Thoracic aorta (tissue), 2 donors: ENCODE measurements at places on chromosomes 3 and 15. TPM values are rescaled to one million over a fixed set of nuclear protein-coding genes. Genes with fewer than 3 reads are reported as not detected.

The HIGD1A gene
- total RNA-seq, result 169 TPM

The EXD1 gene
- total RNA-seq, result not detected

The AHSG gene
- total RNA-seq, result not detected

The TERC gene
- total RNA-seq, result 126 TPM

The CPB1 gene
- 3.5 TPM for total RNA-seq

The TBC1D2B gene
- 54.0 TPM for total RNA-seq

The TEX9 gene
- total RNA-seq, result 13.5 TPM

The ERICH6 gene
- total RNA-seq, result not detected

The DPPA2 gene
- not detected for total RNA-seq
